Dermis microvascular lymphatic vessel endothelial cell (primary cell): ENCODE measurements at places on chromosomes 11 and 22.

GRCh38 chr22:37627545-37627944, 11.9 kb upstream of the SH3BP1 start:
- peak; percentile 19 for DNase-seq

- no peak for DNase-seq
These were observed 142.4 kb downstream of the MPPED1 start for GRCh38 chr22:43554259-43554636.

GRCh38 chr11:44032299-44033085, 15.3 kb upstream of the ACCSL start:
- DNase-seq = no peak

GRCh38 chr11:24198481-24198880, 298.4 kb upstream of the LUZP2 start:
- no peak for DNase-seq

GRCh38 chr22:43044290-43044712, 29.4 kb upstream of the PACSIN2 start:
- DNase-seq = no peak

GRCh38 chr11:34356130-34356529, 1.7 kb downstream of the ABTB2 start:
- no peak for DNase-seq

DNA sequence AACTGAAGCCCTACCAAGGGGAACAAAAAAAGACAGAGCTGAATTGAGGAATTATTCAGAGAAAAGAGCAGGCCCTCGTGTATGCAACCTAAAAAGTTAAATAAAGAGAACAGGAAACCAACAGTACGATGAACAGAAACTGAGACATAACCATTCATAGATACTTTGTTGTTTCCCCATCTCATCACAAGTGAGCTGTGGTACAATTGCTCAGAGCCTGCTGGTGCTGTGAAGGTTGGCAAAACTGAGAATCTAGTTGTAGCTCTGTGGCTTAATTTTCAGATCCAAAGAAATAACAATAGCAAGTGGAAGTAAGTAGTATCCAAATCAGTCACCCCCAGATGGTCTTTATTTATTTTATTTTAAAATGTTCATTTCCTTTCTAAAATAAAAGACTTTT, 37.7 kb upstream of the BLID start:
- no peak for DNase-seq

- DNase-seq = no peak
These were observed 10.9 kb downstream of the ZNF74 start for GRCh38 chr22:20404881-20405280.

- DNase-seq = peak; percentile 38
These were observed 43.2 kb downstream of the PIK3C2A start for GRCh38 chr11:17164361-17165246.

GRCh38 chr11:6497069-6497839, at the start of gene DNHD1:
Gene DNHD1, plus strand, starts transcription at chr11:6497280. Its CDS starts 936 bp downstream, at chr11:6498216.
- DNase-seq = no peak

- DNase-seq = no peak
These were observed 935 bp upstream of the RCOR2 start for GRCh38 chr11:63917692-63918506.

DNA sequence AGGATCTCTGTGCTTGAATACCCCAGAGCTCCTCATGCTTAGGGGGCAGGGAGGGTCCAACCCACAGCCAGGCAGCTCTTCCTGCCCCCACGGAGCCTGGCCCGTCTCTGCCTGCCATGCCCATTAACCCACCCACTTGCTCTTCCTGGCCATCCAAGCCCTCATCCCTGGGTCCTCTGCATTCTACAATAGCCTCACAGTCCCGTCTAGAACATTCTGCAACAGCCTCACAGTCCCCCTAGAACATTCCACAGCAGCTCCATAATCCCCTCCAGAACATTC, 15.1 kb downstream of the TSPAN32 start:
- no peak for DNase-seq

- DNase-seq = no peak
These were observed 23.9 kb upstream of the MICAL2 start for GRCh38 chr11:12086271-12087074.

- DNase-seq = no peak
These were observed 8.6 kb downstream of the OR6M1 start for GRCh38 chr11:123797541-123797940.

GRCh38 chr22:49667236-49667635, 160.4 kb downstream of the BRD1 start:
- DNase-seq = peak; percentile 51

- no peak for DNase-seq
These were observed 122.8 kb downstream of the SHANK2 start for GRCh38 chr11:71129624-71130023.

DNA sequence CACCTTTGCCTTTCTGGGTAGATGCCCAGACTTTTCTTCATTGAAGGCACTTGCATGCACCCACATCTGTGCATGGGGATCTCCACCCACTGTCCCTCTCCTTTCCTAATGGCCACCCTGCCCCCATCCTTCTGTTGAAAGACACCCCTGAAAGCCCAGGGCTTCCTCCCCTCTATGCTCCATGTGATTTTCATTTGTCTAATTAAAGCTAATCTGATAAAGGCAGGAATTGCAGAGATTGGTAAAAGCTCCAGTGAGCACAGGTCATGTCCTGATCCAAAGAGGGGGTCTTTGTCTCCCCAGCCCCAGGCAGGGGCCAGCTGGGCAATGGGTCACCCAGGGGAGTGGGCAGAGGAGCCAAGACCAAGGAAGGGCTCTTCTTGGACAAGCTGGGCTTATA, 107.6 kb upstream of the CD82 start:
- no peak for DNase-seq

GRCh38 chr11:72589802-72590761, 84.1 kb downstream of the PDE2A start:
- DNase-seq = no peak

GRCh38 chr11:44634401-44635281, 69.2 kb downstream of the CD82 start:
- peak; percentile 77 for DNase-seq
